ENCODE measurements at places on chromosomes 16 and 17.

GRCh38 chr17:42276609-42277341 lies 584 bp upstream of the STAT5B start:
- peak; percentile 83 for DNase-seq

- no peak for DNase-seq
Measured at GRCh38 chr16:17998996-17999395, 337.5 kb downstream of the NPIPA8 start.

GRCh38 chr17:21823643-21824042 lies 131.3 kb downstream of the KCNJ18 start:
- no peak for DNase-seq

DNA sequence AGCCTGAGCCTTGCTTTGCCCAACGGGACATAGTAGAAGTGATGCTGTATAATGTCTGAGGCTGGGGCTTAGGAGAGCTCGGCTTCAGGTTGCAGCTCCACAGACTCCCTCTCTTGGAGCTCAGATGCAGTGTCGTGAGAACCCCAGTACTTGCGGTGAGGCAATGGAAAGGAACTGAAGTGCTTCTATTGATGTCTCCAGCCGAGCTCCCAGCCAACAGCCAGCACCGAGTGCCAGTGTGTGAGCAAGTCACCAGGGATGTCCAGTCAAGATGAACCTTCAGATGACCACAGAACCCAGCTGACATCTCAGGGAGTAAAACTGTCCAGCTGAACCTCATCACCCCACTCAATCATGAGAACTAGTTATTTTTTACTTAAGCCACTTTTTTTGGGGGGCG lies 268.1 kb downstream of the IRF8 start:
- no peak for DNase-seq

DNA sequence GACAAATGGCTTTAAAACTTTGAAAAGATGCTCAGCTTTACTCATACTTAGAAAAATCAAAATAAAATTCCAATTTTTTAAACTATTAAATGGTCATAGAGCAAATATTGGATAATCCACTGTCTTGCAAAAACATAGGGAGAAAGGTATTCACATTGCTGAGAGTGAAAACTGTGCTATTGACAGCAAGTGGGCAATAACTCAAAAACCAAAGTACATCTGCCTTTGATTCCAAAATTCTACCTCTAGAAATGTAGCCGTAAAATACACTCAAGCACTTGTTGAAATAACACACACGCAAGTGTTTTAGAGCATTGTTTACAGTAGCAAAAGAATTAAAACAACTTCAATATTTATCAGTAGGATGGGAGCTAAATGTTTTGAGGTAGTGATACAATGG lies 210.6 kb upstream of the HS3ST3A1 start:
- no peak for DNase-seq

DNA sequence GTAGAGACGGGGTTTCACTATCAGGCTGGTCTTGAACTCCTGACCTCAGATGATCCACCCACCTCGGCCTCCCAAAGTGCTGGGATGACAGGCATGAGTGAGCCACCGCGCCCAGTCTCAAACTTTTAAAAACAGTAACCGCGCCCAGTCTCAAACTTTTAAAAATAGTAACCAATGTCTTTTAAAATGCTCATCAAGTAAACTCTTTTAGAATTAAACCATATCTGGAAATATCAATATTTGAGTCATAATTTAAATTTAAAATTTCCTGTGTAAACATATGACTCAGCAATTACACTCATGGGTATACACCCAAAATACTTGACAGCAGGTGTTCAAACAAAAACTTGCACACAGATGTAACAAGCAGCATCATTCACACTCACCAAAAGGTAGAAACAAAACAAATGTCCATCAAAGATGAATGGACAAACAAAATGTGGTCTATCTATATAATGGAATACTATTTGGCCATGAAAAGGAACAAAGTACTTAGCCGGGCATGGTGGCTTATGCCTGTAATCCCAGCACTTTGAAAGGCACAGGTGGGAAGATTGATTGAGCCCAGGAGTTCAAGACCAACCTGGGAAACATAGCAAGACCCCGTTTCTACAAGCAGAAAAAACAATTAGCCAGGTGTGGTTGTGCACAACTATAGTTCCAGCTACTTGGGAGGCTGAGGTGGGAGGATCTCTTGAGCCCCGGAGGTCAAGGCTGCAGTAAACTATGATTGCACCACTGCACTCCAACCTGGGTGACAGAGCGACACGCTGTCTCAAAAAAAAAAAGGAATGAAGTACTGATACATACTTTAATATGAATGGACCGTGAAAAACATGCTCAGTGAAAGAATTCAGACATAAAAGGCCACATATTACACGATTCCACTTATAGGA lies 20.2 kb downstream of the ENPP7 start:
- DNase-seq: no peak

- no peak for DNase-seq
Measured at GRCh38 chr16:86430814-86431213, 79.5 kb upstream of the FOXF1 start.

GRCh38 chr16:28569021-28569420 lies 15.3 kb downstream of the SGF29 start:
- peak; percentile 46 for DNase-seq

GRCh38 chr16:89829630-89830437 lies 1.6 kb downstream of the SPIRE2 start:
- DNase-seq: no peak

DNA sequence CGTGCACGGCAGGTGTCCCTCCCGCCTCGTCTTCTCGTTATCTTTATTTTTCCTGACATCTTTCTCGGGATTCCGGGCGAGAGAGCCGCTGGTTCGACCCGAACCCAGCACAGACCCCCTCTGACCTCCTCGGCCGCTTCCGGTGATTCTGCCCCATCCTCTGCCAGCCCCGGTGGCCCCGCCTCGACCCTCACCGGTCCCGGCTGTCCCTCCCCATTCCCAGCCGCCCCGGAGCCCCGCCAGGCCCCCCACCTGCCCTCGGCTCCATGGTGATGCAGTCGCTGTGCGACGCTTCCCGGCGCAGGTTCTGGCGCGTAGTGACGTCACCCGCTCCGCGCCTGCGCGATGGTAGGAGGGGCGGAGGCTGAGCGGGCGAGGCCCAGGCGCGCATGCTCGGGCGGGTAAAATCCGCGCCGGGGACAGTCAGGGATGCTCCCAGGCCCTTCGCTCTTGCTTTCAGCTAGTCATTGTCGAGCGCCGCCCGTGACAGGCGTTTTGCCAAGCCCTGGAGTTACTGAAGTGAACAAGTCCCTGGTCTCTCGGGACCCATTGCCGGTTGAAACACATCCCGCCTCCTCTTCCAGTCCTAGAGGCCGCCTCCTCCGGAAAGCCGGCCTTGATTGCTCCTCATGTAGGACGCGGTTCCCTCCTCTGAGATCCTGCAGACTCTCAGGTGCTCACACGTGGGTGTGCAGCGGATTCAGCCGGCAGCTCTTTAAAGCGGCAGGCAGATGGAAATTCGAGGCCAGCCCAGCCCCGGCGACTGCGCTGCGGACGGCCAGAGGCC lies at the start of gene MTHFSD:
TSS of gene MTHFSD (minus strand) at position 319 of the 787 bp plus-strand sequence. CDS start at position 268, 51 bp downstream.
- peak; percentile 92 for DNase-seq

Data from fibroblast of skin of right biceps (primary cell).